ENCODE measurements at places on chromosomes 6 and 20.

GRCh38 chr20:15619341-15619740, 953.9 kb downstream of the KIF16B start:
- no peak for DNase-seq

DNA sequence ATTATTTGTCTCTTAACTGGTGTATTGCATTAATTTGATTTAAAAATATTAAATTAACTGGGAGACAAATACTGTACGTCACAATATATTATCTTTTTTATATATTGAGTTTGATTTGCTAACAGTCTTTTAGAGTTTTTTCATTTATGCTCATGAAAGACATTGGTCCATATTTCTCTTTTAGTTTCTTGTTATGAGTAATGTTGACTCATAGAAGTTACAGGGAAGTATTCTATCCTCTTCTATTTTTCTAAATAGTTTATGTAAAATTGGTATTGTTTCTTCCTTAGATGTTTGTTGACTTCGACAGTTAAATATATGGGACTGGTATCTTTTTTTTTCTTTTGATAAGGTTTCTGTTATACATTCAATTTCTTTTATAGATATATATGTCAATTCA, 1115.6 kb upstream of the CITED2 start:
- no peak for DNase-seq

DNA sequence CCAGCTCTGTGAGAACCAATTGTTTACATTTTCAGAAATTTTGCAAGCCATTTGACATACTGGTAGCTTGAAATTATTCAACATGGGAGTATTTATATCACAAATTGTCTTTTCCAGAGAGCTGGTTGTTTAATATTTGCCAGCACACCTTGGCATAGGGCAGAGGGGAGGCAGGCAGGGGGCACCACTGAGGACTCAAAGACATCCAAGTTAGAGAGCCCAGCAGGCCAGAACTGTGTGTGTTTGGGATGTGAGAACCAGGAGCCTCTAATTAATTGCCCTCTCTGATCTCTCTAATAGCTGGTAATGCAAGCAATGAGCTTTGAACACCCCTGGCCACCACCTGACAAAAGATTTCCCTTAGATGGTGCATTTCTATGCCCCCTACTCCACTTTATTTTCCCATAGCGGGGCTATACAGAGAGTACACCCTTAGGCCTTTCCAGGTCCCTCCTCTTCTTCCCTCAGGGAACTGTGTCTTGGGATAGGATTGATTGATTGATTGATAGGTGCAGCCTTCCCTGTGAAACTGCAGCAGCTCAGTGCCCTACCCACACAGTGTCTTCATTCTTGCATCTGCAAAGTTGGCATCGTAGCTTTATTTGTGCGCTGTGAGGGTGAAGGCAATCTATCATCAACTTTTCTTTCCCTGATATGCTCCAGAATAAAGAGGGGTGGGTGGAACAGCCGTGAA, 29.2 kb downstream of the MOCS1 start:
- no peak for DNase-seq

DNA sequence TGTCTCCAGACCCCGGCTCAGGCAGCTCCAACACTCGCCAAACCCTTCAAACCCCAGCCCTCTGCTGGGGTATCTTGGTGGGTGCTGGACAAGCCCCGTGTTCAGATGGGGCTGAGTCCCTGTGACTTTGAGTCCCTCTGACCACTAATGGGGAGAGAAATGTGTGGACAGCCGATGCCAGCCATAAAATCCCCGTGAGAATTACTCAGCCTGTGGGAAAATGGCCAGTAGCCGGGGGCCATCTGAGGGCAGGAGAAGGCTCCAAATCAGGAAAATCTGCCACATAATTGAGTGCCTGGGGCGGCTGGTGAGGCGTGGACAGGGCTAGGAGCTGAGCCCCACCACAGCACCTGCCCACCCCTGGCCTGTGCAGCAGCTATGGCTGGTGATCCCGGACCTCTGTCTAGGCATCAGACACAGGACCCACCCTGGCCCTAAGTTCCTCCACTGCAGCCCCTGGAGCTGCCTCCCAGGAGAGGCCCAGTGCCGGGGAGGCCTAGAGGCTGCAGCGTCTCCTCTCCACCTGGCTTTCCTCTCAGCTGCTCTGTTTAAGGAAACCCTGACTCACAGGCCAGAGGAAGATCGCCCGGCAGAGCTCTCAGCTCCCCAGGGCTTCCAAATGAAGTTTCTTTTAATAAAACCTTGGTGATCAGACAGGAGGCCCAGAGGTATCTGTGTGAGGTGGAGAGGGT, 53.7 kb upstream of the SLCO4A1 start:
- no peak for DNase-seq

DNA sequence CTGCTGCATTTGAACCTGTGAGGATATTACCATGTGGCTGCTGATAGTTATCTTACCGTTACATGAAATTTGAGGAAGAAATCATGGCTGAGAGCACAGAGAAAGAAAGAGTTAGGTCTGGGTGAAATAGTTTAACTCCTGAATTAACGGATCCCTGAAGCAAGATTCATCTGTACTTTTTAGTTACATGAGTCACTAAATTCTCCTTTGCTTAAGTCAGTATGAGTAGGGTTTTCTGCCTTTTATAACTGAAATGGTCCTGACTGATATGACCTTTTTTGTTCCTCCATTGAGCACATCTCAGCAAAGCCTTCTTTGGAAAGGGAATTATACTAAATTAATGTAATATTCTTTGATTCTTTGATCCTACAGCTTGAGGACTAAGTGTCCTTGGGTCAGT, 333.3 kb upstream of the ZFP64 start:
- DNase-seq = no peak

DNA sequence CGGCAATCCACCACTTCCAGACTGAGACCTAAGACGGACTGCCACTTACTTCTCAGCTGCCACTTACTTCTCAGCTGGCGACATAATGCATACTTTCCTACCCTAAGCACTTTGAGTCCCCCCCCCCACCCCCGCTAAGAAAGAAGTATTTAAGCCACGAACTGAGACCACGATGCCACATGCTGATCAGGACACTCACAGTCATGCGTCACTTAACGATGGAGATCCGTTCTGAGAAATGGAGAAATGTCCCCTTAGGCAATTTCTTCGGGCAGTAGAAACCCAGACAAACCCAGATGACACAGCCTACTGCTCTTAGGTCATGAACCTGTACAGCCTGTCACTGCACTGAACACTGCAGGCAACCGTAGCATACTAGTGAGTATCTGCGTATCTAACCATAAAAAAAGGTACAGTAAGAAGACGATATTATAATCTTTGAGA, 690 bp downstream of the IFNGR1 start:
- DNase-seq = no peak

DNA sequence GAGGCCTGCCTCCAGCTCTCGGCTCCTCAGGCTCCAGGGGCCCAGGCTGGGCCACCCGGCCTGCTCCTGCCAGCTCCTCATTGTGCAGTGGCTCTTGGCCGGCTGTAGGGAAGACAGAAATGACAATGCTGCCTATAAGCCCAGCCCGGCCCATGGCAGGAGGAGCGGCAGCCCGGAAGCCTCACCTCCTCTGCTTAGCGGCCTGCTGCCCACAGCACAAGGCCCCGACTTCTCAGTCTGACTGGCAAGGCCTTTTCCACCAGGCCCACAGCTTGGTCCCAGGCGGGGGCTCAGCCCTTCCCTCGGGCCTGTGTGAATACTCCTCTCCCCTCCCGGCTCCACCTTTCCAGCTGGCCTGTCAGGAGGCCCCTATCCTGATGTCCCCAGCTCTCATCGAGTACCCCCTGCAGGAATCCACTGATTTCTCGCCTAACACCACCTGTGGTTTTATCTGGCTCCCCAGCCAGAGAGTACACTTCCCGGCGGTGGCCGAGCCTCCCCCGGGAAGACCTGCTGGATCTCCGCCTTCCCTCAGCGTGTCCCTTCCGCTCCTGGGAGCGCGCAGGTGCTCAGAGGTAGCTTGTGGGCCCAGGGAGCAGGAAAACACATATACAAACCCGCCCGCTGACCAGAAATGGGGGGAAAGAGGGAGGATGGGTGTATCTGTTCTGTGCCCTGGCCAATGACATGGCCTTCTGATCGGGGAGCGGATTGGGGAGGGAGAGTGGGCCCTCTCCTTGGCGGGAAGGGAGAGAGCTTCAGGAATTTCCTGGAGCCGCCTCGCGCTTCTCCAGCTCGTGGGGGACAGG, 963 bp downstream of the DDRGK1 start:
- DNase-seq = no peak

GRCh38 chr20:57066126-57066900, 200.1 kb downstream of the BMP7 start:
- DNase-seq = no peak

GRCh38 chr6:27157459-27158315, 89.8 kb upstream of the PRSS16 start:
- DNase-seq = peak; percentile 70

GRCh38 chr20:4814696-4815252, 93.1 kb downstream of the PRND start:
- DNase-seq = peak; percentile 60

DNA sequence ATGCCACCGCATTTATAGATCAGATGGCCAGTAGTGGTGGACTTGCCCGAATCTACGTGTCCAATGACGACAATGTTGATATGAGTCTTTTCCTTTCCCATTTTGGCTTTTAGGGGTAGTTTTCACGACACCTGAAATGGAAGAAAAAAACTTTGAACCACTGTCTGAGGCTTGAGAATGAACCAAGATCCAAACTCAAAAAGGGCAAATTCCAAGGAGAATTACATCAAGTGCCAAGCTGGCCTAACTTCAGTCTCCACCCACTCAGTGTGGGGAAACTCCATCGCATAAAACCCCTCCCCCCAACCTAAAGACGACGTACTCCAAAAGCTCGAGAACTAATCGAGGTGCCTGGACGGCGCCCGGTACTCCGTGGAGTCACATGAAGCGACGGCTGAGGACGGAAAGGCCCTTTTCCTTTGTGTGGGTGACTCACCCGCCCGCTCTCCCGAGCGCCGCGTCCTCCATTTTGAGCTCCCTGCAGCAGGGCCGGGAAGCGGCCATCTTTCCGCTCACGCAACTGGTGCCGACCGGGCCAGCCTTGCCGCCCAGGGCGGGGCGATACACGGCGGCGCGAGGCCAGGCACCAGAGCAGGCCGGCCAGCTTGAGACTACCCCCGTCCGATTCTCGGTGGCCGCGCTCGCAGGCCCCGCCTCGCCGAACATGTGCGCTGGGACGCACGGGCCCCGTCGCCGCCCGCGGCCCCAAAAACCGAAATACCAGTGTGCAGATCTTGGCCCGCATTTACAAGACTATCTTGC, 725 bp downstream of the EEF1A1 start:
- peak; percentile 59 for DNase-seq

GRCh38 chr6:30378290-30378937, 33.5 kb downstream of the RPP21 start:
- no peak for DNase-seq

- no peak for DNase-seq
These were observed 57.0 kb downstream of the DLGAP4 start for GRCh38 chr20:36362978-36363713.

DNA sequence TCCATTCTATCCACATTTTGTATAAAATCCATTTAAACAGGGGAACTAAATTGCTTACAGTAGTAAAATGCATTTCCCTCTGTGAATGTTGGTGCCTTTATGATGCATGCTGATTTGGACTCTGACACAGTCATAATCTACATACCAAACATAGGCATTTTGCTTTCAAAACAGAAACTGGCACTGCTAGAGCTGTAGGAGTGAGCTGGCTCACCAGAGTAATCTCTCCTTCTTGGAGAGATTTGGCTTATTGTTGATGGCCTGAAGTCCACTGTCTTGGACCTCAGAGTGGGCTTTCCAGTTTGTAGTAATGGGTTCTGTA, 363.2 kb upstream of the FLRT3 start:
- DNase-seq = no peak

GRCh38 chr20:53081916-53082863, 110.0 kb downstream of the TSHZ2 start:
- DNase-seq = no peak

DNA sequence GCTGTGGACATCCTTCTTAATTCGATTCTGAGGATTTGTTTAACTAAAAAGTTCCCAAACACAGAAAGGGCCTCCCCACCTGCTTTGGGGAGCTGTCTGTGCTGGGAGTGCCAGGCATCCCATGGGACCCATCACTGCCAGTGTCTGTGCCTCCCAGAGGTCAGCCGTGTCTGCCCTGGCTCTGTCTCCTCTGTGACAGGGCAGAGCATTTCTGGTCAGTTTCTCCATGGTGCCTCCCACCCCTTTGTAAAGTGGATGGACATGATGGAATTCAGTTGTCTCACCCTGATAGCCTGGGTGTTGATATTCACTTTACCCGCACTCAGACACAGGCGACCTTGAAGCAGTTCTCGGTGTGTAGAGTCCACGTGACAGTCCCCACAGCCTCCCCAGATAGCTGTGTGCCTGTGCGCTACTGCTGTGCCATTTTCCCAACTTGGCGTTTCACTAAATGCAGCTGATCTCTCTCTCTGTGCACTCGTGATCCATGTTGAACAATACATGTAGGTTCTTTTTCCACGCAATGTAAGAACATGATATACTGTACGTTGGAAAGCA, 70.5 kb downstream of the CDS2 start:
- DNase-seq = no peak

DNA sequence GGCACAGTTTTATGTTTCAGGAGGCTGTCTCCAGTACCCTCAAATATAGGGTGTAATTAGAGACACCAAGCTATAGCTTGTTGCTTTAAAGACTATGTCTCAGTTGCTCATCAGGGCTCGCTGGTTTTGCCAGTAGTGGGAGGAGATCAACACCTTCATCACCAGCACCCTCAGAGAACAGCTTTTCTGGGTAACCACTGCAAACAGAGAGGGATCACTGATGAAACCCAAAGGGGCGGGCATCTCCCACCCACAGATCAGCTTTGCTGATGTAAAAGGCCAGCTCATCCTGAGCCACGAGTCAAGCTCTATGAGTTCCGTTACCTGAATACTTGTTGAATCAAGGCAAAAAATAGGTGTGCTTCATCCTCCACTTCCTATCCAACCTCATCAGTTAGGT, 187.7 kb downstream of the AIG1 start:
- no peak for DNase-seq

- DNase-seq = no peak
These were observed 141.5 kb downstream of the LY86 start for GRCh38 chr6:6729971-6730370.

DNA sequence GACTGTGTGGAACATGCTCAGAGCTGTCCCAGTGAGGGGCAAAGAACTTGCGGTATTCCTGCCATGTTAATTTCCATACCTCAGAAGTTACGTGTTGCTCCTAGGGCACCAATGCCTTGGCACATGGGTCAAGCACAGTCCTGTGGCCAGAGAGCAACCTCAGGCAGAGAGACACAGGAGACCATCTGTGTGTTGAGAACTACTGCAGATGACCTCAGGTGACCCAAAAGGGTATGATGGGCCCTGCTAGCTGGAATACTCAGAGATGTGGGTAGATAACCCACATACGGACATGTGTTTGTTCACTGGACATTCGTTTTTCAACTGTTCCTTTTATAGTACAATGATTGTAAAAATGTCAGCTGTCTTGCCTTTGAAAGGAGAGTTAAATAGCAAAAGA, 71.5 kb upstream of the BMP2 start:
- DNase-seq = no peak

DNA sequence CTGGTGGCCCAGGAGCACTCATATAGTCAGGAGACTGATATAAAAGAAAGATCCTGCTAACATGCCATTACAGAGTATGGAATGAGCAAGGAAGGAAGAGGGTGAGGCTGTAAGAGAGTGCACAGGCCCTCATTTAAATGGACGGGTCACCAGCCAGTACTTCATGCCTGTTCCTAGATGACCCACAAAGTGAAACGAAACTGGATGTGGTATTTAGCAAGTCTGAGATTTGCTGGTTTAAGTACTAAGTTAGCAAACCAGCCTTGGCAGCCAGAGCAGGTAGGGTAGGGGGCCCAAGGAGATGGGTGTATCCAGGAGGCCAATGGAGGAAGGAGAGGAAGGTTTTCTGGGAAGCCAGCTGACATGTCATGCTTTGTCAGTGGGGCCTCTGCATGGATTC, 15.9 kb downstream of the NT5E start:
- no peak for DNase-seq

- no peak for DNase-seq
These were observed 46.4 kb downstream of the ARHGAP18 start for GRCh38 chr6:129663531-129663930.

All from stimulated activated CD8-positive, alpha-beta memory T cell treated with anti-CD3 and anti-CD28 coated beads, Interleukin-4, amount 100 ng/mL, for 1 hour (primary cell).